Activated CD4-positive, CD25-positive, alpha-beta regulatory T cell treated with anti-CD3 and anti-CD28 coated beads, Interleukin-2, amount 50 U/mL, for 16 hours (primary cell): ENCODE measurements at places on chromosomes 3 and 15.

DNA sequence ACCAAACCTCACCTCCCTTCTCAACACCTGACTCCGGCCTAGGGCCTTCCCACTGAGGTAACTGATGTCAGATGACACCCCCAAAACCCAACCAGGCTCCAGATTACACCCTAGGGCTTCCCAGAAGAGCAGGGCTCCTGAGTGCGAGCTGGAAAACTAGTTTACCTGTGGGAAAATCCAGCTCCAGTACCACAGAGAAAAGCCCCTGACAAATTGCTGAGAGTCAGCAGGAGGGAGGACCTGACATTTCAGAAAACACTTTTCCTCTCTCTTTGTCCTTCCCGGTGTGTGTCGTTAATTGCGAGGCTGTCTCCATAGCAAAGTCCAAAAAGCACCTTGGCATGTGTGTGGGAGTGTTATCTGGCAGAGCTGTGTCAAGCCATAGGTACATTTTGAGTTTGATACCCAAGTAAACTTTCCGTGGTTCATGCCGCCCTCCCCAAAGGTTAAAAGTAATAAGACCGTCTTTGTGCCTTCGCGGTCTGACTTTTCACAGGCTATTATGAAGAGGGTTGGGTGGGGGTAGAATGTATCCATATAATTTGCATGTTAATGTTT is 79.8 kb upstream of the FNDC3B start:
- no peak for DNase-seq

DNA sequence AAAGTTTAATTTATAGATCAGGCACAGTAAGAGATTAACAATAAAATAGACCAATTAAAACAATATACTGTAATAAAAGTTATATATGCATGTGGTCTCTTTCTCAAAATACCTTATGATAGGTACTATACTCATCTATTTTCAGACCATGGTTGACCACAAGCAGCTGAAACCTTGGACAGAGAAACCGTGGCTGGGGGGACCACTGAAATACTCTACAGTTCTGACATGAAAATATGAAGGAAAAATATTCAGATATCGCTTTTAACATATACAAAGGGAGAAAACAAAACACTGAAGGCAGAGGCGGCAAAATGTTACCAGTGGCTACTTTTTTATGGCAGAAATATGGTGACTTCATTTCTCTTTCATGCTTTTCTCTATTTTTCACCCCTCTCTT is 114.0 kb downstream of the PDZRN3 start:
- DNase-seq, result no peak

DNA sequence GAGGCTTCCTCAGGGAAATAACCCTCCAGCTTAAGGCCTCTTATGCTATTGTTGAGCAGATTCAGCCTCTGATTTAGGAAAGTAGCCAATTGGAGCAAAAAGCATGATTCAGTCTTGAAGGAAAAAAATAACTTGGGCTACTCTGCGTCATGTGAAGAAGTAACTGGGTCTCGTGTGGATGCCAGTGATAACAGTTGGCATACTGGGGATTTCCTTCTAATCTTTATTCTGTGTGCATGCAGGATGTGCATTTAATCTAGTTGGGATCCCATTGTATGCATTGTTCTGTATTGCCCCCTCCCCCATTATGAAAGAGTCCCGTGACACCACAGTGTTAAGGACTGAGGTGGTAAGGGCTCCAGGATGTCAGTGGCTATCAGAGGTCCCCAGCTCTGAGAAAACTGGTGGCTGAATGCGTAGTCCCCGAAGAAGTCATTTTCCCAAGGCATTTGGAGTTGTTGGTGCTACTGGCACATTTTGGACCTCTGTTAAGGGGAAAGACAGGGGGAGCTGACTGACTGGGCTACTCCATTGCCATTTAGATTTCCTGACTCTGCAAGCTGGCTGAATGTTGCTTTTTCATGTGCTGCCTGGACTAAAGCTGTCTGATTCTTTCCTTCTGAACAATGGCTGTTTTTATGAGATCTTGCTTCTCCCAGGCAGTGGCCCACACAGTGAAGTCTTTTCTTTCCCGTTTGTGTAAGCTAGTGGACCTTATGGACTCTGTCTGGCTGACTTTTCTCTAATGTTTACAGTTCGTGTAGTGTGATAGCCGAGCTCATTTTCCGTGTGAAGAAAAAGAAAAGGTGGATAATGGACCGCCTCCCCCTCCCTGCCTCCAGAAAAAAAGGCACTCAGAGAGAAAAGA is 38.4 kb upstream of the TRAK1 start:
- DNase-seq, result no peak

DNA sequence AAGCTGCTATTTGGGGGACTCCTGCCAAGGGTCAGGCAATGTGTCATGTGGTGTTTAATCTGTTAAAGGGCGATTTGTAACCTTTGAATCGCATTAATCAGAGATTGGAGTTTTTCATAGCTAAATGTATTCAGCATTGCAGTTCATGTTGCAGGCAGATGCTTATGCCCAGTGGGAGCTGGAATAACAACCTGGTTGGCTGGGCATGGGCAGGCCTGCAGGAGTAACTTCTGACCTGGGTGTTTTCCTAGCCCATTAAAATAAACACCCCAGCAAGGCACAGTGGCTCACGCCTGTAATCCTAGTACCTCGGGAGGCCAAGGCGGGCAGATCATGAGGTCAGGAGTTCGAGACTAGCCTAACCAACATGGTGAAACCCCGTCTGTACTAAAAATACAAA is 268.7 kb downstream of the BBX start:
- no peak for DNase-seq

GRCh38 chr3:101809178-101810021 is 30.4 kb downstream of the NXPE3 start:
- no peak for DNase-seq

DNA sequence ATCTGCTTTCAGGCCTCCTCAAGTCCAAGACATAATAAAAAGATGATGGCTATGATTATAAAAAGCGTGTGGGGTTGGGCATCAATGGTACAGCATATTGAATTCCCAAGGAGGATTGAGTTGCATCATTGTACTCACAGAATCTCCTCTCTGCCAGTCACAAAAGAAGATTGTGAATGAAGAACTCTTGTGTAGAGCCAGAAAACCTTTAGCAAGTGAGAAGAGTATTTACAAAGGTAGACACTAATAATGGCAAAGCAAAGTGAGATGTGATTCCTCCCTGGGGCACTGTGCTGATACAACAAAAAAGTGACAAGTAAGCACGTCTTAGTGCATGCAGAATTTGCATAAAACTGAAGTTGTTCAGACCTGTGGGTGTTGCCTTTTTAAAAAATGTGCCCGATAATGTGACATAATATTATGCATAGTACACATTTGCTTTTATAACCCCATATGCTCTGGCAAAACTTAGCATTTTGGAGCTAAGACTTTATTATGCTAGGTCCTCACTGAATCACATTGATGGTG is 291.2 kb upstream of the TBC1D5 start:
- DNase-seq, result no peak

DNA sequence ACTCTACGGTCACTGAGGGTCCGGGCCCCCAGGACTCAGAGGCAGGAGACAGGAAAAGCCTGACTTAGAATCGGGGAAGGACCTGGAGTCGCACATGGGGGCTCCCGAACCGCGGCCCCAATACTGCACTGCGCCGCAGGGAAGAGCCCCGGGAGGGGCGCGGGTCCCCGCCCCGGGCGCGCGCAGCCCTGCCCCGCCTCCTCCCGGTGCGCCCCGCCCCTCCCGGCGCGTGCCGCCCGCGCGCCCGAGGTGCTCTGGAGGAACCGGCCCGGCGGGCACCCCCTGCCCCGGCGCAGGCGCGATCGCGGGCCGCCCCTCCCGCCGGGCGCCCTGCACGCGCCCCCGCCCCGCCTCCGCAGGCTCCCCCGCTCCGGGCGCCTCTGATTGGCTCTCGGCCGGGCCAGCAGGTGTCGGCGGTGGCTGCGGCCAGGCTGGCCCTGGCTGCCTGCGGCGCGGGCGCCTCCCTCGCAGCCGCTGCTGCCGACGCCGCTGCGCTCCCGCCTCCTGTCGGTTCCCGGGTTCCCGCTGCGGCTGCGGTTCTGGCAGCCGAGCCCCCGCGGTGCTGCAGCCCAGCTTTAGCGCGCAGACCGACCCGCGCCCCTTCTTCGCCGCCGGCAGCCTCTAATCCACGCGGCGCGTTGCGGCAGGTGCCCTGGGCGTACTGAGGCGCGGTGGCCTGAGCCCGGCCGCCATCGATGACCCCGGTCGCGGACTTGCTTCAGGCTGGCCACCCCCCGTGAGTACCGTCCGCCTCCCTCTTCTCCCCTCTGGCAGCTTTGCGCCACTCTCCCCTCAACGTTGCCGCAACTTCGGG is at the start of gene MYRIP:
Gene MYRIP (plus strand): TSS at position 429 of the 814 bp plus-strand sequence. CDS start 91,208 bp downstream, outside the sequence.
- no peak for DNase-seq

DNA sequence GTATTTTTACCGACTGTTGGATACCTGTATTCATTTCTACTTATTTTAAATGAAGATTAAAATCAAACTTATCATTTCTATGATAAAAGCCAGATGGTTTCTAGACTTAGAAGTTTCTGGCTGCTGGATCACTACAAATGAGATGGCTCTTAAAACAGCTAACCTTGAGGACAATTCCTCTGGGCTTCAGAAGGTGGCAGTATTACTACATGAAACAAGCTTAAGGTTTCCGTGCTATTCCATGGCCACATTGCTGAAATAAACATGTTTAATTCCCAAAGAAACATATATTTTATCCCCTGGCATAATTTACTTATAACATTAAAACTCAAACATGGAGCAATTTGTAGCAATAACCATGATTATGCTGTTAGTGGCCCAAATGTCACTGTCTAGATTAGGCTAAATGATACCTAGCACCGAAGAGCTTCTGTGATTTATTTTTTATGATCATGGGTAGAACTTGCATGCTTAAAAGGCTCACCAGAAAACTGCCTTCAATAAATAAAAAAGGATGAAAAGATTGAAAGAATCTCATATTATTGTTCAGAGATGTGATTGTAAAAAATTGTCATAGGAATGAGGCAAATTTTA is 204.0 kb upstream of the NANOGP8 start:
- DNase-seq, result no peak

- DNase-seq, result no peak
Measured at GRCh38 chr3:11739123-11739522, 95.4 kb upstream of the VGLL4 start.

DNA sequence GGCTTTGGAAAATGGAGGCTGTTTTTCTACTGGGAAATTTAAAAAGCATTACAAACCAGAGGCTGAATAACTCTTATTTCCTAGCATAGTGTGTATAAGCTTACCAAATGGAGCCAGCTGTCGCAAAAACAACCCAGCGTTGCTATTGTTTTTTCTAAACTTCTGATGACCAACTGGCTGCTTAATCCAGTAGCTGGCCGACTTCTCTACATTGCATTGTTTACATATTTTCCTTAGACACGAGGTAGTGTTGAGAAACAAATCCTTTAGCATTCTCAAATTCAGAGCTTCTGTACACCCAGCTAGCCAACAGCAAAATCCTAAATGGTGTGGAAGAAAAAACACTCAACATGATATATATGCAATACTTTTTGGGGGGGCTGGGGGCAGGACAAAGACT is 161.0 kb upstream of the ADAMTS9 start:
- no peak for DNase-seq

- DNase-seq, result no peak
Measured at GRCh38 chr3:71647751-71648150, 64.2 kb upstream of the FOXP1 start.

DNA sequence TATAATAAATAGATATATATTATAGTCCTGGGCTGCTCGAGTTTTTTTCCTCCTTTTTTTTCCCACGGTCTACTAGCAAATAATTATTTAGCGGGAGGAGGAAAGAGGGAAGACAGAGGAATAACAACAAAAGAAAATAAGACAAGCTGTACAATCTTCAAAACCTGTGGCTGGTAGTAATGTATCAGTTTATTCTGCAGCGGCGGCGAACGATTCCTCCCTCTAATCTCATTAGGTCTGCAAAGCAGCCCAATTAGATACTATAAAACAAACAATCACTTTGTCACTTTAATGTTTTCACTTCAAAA is 390 bp upstream of the TLE3 start:
- no peak for DNase-seq

GRCh38 chr3:148727231-148727630 is 29.5 kb downstream of the AGTR1 start:
- DNase-seq, result no peak

DNA sequence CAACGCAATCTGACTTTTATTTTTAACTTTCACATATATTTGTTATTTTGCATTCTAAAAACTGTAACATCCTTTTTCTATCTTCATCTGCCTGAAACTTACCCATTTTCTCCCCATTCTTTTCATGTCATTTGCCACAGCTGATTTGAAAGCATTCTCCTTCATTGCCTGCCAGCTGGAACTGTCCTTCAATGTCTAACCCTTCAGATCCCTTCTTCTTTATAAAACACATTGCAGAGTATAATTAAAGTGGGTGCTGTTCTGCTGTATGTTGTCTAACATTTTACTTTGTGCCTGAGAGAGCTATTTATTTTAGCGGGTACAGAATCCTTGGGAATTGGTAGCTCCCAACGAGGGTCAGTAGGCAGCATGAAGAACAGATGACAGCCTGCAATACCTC is 827.4 kb downstream of the IGSF11 start:
- DNase-seq, result no peak

DNA sequence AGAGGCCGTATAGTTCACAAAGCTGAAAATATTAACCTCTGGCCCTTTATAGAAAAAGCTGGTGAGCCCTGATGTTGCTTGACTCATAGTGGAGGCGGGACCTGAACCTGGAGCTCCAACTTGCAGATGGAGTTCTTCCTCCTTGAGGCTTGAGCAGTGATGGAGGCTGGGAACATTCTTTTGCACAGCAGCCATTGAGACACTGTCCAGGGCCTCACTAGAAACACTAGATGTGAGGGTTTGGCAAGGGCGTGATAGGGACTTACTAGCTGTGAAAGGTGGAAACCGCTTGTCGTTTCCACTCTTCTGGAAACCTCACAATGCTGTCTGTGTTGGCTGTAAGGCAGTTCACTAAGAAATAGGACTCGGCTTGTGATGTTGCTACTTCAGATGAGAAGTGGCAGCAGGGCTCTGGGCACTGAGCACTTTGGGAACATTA is 12.5 kb downstream of the SMAD6 start:
- DNase-seq, result no peak

DNA sequence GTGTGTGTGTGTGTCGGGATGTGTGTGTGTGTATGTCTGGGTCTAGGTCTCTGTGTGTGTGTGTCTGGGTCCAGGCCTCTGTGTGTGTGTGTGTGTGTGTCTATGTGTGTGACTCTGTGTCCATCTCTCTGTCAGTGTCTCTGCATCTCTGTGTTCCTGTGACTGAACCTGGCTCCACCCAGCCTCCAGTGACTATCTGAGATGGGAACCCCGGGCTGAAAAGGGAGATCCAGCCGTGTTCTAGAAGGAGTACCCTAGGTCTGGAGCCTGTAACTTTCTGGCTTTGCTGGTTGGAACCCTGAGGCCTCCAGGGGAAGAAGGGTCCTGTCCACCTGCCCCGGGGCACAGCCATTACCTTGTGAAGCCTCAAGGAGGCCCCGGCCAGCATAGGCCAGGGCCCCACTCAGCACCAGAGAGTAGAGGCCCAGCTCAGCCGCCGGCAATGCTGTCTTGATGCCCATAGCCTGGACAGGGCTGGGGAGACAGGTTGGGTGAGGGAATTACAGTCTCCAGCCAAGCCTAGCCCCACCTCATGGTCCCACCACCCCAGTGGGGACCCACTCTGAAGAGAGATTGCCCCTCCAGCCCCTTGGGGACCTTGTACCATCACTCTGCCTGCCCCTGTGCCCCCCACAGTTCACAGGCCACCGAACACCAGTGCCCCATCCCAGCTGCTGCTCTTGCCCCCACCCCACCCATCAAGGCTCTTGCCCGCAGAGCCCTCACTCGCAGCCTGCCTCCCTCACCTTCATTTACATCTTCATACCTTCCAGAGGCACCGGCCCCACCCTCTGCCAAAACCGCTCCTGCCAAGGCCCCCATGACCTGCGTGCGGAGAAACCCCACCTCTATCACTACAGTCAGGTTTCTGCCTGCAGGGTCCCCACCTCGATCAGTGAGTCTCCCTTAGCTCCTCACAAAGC is 2.0 kb downstream of the HHATL start:
- no peak for DNase-seq
